NCI-H524 treated with DMSO at 0.1 percent for 48 hours (cell line): ENCODE measurements at places on chromosomes 6 and 20.
A peak's percentile ranks its signal among the peaks of the same experiment; 100 is the strongest.

DNA sequence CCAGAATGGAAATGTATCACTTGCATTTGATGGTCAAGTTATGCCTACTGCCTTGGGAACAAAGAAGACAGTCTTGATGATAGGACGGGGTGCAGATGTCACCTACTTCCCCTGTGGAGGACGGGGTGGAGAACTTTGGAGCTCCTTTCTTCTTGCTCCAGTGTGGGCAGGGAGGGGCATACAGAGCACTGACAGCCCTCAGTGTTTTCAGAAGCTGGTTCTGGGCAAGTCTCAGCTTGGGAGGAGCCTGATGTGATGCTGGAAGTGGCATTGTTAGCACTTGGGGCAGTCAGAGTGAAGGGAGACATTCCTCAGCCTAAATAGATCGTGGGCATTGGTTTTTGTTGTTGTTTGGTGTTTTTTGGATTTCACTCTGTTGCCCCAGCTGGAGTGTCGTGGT lies 59.7 kb downstream of the SYNJ2 start:
- no peak for DNase-seq

- DNase-seq = no peak
These were observed 32.2 kb upstream of the HEY2 start for GRCh38 chr6:125717120-125717731.

DNA sequence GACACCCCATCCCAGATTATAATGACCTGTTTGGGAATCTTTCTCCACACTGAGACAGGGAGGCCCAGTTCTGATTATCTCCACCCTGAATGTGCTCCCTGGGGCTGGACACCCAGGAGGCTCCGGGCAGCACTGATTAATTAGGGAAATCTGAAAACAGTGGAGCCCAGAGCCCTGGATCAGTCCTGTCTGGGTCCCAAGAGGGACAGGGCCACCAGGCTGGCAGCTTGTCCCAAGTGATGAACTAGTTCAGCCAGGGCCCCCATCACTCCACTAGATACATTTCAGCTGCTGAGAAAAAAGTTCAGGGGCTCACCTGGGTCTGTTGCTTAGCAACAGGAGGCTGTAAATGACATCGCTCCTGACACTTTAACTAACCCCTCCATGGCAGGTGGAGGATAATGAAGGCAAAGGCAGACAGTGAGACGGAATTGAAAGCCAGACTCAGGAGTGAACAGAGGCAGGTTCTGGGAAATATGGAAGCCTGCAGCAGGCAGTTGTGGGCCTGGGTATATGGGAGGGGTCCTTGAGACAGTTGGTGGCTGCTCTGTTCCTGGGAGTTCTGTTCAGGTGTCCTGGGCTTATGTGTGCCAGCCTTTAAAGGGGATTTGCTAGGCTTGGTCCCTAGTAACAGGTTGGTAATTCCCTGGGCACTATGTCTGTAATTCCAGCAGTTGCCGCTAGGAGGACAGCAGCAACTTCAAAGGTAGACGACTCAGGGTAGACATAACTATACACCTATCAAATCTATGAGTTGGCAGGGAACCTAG lies 78.3 kb upstream of the CTNNBL1 start:
- no peak for DNase-seq

GRCh38 chr6:105994591-105995390 lies 91.3 kb upstream of the PRDM1 start:
- peak; percentile 14 for DNase-seq

DNA sequence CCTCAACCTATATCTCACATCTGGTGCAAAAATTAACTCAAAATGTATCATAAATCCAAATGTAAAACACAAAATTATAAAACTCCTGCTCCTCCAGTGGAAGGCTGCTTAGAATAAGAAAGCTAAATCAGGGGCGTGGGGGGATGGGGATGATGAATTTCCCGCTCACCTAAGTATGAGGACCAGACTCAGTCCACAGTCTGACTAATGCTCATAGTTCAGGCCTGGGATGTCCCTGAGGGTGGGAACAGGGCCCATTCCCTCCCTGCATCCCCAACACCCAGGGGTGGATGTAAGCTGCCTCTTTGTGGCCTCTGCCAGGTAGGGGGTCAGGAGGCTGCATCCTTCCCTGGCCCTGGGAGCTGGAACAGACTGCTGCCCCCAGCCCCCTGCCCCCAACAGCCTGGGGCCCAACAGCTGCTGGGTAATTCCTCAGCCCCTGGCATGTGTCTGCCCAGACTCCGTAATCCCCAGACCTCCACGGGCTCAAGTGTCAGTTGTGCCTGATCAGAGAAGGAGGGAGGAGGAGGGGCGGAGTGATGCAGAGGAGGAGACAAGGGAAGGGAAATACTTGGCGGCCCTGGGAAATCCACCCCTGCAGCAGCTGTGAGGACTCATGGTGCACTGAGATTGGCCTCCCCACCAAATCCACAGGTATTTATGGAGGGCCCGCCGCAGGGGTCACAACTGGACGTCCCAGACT lies 224.5 kb downstream of the PREX1 start:
- peak; percentile 97 for DNase-seq

DNA sequence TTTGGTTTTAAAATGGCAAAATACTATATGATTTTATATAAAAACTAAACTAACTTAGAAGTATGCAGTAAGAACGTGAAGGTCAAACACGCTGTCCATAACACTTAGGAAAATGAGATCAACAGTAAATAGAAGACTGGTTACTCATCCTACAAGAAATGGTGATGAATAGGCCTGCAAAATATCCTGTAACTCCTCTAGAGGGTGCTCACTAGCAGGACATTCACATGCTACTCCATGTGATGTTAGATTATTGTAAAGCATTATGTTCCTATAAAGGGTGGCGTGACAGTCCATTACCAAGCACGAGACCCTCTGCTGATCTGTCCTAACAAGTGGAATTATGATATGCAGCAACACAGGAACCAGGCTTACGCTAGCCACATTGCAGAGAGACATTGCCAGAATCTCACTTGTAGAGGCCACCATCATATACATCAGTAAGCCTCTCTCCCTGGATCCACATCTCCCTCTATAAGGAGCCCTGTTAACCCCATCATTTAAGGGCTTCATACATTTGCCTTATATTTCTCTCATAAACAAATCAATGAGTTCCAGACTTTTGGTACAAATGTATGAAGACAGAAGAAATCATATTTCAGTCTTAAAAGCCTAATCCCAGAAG lies 18.0 kb upstream of the DEFB129 start:
- peak; percentile 40 for DNase-seq

- no peak for DNase-seq
These were observed 2.1 kb upstream of the COL20A1 start for GRCh38 chr20:63290677-63291472.

- DNase-seq = no peak
These were observed 7.1 kb downstream of the IP6K3 start for GRCh38 chr6:33739571-33739970.

- DNase-seq = no peak
These were observed 95.3 kb upstream of the C6orf118 start for GRCh38 chr6:165404697-165405096.

DNA sequence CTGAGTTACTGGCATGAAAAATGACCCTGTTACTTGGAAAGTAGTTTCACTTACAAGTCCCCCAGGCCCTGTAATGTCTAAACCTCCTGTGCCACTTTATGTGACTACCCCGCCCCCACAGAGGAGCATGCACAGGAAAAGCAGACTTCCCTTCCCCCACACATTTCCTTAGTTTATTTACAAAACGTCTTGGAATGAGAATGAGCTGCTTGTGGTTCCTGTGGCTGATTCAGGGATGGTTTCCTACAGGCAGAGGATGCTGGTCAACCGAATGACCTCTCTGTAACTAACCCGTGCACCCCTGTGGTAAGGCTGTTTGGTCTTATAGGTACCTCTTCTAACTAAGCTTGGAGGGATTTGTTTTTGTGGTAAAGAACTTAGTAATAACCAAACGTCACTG lies 28.5 kb downstream of the RSPO3 start:
- DNase-seq = no peak

- DNase-seq = no peak
These were observed 458.7 kb upstream of the RUNX2 start for GRCh38 chr6:44869321-44869897.
